ENCODE measurements at places on chromosomes 12 and 14.
A peak's percentile ranks its signal among the peaks of the same experiment; 100 is the strongest.

DNA sequence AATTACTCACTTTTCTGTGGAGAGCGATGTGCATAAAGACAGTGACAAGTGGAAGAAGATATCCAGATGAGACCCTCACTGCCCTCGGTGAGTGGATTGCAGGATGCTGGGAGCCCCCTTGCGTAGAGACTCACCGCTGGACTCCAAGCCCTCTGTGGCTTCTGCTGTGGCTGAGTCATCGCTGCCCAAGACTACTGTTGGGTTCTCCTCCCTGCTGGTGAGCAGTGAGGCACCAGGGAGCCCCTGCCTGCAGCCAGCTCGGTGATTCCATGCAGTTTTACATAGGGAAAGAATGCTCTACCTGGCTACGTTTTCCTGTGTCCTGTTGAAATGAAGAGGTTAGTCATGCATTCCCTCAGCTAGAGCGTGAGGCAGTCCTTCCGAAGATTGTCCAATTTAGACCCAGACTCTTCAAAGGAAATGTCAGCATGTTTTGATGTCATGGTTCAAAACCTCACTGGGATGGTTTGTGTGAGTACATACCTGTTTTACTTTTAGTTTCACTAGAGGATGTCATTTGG lies 28.2 kb downstream of the TRAF3 start:
- DNase-seq = no peak

DNA sequence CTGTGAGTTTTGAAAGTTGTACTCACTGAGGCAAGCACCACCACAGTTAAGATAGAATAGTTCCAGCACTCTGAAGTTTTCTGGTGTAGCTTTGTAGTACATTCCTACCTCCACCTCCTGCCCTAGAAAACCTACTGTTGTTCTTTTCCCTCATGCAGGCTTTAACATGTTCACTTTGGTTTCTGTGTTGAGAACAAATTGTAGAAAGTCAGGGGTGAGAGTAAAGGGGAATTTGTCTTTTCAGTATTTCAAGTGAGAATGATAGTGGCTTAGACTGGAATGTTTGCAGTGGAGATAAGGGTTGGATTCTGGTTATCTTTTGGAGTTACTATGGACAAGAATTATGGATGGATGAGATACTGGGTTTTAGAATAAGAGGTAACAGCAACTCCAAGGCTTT lies 67.2 kb downstream of the AEBP2 start:
- DNase-seq = no peak

DNA sequence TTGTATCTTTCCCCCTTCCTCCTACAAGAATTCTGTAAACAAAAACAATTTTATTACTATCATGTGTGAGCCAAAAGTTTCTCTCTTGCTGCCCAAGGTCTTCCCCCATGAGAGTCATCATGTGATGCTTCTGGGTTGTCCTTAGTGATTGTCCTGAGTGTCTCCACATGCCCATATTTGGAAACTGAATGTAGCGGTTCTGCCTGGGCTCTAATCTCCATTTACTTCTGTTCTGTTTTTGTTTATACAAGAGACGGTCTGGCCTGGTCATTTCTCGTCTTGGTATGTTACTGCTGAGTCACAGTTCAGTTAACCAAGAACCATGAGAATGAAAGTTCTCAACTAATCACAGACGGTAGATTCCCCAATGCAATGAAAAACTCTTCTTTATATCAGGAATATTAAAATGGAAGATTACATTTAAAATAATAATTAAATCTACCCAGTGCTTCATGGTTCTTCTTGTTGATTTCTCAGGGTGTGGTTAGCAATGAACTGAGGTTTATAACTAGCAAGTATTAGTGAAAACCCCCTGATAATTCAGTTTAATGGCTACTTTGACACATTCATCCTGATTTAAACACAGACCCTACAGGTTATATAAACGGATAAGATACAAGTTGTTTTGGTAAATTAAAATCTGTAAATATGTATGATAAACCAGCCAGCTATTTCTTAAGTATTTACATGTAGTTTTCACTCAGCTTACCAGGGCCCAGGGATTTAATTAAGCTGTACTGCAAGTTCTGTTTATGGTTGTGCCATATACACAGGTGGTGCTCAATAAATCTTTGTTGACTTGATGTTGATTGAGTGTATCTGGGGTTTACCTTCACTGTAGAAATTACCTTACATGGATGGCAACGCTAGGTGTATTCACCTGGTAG lies 81.1 kb downstream of the PELI2 start:
- DNase-seq = no peak

GRCh38 chr12:125069616-125070015 lies 4.4 kb downstream of the AACS start:
- DNase-seq = no peak

DNA sequence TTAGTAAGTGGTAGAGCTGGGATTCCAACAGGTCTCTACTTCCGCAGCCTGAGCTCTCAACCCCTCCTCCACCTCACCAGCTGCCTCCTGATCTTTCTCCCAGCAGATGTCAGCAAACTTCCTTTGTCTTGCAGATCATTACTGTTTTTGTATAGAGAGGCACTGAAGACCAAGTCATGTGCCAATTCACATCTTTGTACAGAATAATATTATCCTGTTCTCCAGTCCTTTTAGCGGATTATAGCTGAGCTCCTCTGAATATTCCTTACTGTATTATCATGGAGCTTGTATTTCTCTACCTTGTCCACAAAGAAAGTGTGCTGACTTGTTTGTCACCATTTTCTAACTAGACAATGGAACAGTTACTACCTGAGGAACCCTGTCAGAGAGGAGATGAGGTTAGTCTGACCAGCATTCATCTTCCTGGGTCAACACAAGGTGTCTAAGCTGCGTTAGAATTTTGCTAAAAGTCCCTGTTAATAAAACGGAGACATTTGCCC lies 142.3 kb upstream of the ARHGAP5 start:
- no peak for DNase-seq

- no peak for DNase-seq
Observed at GRCh38 chr12:57944313-57945023, 3.1 kb downstream of the ATP23 start.

- no peak for DNase-seq
Observed at GRCh38 chr14:32354716-32355115, 25.6 kb downstream of the AKAP6 start.

DNA sequence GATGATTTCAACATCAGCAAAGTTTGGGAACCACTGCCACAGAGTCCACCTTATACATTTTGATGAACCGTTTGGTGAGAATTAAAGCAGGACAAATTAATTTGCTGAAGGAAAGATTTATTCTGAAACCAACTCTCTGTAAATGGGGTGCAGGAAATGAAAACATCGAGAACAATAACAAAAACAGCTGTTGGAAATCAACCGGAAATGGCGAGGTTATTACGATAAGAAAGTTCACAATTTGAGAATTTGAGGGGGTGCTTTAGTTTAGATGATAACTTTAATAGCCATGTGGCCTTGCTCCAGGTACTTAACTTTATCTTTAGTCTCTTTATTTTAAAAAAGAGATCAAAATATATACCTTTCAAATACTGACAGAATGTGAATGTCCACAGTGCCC lies 56.7 kb downstream of the KCNJ8 start:
- DNase-seq = no peak

DNA sequence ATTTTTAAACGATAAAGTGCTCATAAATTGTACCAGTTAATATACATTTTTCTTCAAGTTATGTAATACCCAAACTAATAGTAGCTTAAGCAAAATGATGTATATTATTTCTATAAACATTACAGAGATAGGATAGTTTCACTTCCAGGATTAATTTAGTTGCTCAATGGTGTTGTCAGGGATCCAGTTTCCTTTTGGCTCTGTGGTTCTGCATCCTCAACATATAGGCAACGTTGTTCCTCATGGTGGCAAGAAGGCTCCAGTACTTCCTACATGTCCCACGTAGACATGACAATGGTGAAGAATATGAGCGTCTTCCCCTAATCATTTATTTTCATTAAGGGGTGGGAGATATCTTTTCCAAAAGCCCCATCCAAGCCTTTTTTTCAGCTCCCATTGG lies 60.7 kb upstream of the DCD start:
- no peak for DNase-seq

DNA sequence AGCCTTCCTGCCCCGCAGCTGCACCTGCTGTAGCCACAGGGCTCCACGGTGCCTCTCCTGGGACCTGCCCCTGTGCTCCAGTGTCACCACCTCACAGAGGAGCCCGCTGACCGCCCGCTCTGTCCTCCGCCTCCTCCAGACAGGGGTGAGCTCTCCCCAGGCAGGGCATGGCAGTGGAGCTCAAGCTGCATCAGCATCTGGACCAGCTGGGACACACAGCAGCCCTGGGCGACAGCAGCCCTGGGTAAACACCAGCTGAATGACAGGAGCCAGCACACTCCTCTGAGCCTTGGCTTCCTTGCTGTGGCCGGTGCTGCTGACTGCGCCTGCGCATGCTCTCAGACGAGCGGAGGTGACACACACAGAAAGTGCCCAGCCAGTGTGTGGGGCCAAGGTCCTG lies 22.0 kb downstream of the CHGA start:
- DNase-seq = no peak

DNA sequence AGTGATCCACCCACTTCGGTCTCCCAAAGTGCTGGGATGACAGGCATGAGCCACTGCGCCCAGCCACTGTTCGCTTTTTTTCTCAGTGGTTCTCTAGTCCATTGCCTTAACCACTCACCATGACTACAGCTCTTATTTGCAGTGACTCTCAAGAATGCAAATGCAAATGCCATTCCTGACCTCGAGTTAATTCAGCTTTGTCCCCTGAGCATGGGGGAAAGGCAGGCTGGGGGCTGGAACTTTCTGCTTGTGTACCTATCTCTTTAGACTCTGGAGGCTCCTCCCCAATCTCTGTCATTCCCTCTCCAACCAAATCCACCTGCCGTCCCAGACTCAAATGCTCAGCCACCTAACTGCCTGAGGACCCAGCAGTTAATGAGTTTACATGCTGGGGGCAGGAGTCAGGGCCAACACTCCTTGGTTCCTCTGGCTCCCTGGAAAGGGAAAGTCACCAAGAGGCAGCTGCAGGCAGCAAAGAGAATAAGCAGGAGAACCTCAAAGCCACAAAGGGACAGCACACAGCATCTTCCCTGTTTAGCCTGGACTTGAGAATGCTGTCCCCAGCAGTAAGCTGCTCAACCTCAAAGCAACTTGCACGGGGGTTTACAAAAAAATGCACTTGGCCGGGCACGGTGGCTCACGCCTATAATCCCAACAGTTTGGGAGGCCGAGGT lies 5.3 kb upstream of the HNF1A start:
- DNase-seq = no peak

DNA sequence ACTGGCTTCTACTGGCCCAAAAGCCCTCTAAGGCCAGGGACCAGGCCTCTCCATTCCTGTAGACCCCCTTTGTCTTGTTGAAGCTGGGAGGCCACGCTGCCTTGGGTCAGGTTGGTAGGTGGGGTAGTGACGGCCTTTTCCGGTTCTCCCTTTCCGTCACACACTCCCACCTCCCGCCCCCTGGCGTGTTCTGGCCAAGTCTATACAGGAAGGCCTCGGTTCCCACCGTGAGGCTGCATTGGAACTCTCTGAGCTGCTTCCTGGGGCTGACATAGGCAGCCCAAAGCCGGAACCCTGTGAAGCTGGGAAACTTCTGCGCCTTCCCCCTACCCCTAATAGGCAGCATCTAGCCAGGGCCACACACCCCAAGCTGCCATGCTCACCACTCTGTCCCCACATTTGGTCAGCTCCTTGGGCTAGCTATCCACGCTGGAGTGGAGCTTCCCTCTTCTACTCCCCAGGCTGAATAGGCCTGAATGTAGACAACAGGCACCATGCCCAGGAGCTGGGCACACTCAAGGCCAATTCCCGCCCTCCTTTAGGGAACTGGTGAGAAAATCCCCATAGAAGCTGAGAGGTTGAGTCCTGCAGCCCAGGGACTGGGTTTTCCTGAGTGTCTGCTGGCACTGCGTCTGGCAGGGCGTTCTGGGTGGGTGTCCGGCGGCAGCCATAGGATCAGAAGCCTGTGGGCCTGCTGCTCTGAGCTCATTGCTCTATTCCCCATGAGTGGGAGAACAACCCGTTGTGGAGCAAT lies 35.7 kb downstream of the RIN3 start:
- no peak for DNase-seq

GRCh38 chr12:10771132-10771733 lies 31.2 kb downstream of the TAS2R7 start:
- DNase-seq = no peak

DNA sequence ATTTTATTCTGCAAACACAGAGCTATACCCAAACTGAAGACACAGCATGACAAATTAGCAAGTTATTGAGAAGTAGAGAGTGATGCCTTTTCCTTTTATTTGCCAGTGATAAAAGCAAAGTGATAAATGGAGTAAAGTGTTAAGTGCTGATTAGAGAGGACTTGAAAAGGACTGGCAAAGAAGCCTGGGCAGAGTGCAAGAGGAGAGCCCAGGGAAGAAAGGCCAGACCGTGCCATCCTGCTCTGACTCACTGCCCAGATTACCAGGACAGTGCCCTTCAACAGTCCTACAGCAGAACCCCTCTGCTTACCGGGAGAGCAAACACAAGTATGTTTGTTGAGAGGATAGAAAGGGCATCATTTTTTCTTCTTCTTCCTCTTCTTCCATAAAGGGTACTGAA lies 106.5 kb downstream of the ETV6 start:
- no peak for DNase-seq

GRCh38 chr14:58829594-58829993 lies 191.8 kb downstream of the DACT1 start:
- no peak for DNase-seq

DNA sequence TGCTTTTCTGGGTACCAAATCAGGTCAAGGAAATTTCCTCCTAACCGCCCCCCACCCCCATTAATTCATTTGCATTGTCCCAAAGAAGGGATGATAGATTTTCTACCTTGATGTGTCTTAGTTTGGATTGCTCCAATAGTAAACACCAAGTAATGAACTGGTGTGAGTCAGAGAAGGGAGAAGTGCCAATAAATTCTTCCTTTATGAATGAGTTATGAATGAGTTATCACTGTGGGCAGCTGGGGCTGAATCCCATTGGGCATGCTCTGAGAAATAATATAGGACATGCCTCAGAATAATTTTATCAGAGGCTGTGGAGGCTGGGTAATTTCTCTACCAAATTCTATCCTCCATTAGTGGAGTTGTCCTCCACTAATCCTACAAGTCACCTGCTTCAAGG lies 277.9 kb upstream of the FLRT2 start:
- no peak for DNase-seq

GRCh38 chr12:54220092-54220557 lies 31.3 kb upstream of the SMUG1 start:
- DNase-seq = peak; percentile 27

- DNase-seq = no peak
Observed at GRCh38 chr14:28656704-28657255, 109.8 kb upstream of the FOXG1 start.

GRCh38 chr12:110104188-110105094 lies 19.7 kb upstream of the IFT81 start:
- no peak for DNase-seq

DNA sequence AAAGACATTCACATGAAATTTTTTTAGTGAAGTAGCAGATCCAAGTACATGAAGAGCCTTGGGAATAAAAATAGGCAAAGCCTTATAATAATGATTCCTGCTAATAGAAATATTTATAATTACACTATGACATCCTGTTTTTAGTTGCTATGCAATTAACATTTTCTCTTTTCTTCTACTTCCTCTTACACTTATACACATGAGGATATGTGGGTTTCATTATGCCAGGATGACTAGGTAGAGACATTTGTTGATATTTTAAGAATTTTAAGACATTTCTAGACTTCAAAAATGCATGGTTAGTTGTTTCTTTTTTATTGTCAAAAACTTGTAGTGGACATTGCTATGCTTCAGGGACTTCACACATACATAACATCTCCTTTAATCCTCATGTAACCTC lies 326.8 kb downstream of the SYT1 start:
- no peak for DNase-seq

GRCh38 chr12:120853188-120853587 lies 51.0 kb downstream of the SPPL3 start:
- no peak for DNase-seq

All from KG1 (cell line).